ENCODE measurements at places on chromosomes 2 and 18.

DNA sequence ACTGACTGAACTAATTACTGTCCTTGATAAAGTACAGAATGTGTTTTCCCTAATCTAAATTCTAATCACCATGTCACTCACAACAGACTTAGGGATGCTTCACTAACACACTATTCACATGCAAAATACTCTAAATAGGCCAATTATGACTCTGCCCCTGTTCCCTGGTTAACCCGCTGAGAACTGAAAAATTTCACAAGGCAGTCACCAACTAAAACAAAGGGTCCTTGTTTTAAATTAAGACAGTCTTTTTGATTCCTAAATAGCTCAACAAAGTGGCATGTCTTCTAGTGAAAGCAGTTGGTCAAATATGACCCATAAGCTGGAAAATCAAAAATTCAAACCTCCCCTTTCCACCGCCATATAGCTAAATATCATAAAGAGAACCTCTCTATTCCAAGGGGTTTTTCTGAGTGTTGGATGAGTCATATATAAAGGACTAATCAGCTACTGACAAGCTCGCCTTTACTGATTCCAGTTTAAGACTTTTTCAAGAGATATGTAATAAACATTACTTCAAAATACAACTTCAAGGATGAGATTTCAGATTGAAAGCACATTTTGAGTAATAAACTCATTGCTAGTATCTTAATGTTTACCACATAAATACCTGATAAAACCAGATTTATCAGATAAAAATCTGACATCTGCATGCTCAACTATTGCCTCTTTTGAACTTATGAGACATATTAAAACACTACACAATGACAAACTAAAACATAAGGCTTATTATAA is 235.8 kb downstream of the TCF4 start:
- no peak for DNase-seq

- no peak for DNase-seq
These were observed 36.7 kb downstream of the MAPRE2 start for GRCh38 chr18:35077937-35078336.

GRCh38 chr2:152347076-152347475 is 12.1 kb downstream of the FMNL2 start:
- no peak for DNase-seq

GRCh38 chr2:85976106-85976920 is 87.5 kb upstream of the ST3GAL5 start:
- no peak for DNase-seq

DNA sequence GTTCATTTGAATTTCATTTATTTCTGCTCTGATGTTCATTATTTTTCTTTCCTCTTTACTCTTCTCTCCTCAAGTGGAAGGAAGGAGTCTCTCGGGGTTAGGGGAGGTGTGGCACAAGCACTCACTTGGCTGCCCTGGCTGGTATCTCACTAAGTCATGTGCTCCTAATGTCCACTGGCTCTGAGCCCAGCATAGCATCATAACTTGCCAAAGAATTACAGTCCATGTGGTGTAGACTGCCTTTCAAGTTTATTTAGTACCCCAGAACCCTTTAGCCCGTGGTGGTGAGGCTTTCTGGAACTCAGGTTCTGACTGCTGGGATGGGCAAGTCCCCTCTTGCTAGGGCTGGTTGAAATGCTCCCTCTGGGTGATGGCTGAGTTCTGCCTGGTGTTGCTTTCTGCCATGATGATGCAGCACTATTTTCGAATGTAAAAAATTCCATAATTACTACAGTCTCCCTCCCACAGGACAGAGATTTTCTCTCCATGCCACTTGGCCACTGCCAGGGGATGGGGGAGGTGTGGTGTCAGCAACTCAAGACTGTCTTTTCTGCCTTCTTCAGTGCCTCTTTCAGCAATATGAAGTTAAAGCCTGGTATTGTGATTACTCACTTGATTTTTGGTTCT is 22.2 kb downstream of the SPAG16 start:
- DNase-seq = peak; percentile 17

DNA sequence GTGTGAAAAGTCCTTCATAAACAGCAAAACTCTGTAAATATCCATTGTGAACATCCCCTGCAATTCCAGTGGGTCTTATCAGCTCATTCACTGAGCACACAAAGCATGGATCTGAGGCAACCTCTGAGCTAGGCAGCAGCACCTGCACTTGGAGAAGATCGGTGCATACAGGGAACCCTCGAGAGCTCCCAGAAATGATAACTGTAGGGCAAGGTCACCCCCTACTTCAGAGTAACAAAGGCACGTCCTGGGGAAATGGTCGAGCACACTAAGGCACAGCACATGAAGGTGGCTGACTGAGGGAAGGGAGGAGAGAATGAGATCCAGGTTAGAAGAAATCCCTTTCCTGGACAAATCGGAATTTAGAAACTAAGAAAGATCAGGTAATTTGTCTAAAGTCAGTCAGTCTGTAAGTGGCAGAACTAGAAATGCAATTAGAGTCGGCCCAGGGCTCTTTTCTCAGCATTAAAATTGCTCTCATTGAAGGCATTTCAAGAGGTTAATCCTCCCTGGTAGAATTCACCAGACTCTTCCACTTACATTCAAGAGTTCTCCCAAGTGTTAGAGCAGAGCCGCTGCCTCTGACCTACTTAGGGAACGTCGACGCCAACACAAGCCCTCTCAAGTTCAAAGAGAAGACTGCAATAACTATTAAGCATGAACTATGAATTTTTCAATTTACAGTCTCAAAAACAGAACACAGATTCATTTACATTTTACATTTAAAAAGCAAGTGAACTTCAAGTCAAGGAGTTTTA is 45.9 kb downstream of the PXDN start:
- no peak for DNase-seq

DNA sequence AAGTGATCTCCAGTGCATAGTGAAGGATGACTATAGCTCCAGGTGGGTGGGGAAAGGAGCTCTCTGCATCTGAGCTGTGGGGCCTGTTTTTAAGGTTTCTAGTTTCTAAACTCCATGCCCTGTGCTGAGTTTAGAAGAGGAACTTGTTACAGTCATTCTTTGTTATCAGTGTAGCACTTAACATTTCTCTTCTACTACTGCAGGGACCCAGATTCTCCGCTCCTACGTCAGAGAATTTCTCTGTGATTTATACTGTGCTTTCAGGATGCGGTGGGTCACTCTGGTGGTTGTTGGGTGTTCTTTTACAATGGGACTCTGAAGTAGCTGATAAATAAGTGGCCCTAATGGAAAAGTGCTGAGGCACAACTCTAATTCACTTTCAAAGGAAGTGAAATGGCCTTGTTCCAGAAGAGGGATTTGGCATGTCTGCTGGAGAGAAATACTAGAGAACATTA is 122.0 kb downstream of the WDSUB1 start:
- no peak for DNase-seq
